Smooth muscle cell of trachea (primary cell): ENCODE measurements at places on chromosomes 5 and 9. TPM values are rescaled to one million over a fixed set of nuclear protein-coding genes. Genes with fewer than 3 reads are reported as not detected.

PSMB7 gene
- 149 and 265 TPM in 2 replicates for total RNA-seq

ADCY2 gene
- 0.15 and 0.66 TPM in 2 replicates for total RNA-seq

PRLR gene
- total RNA-seq = under 0.01 and 0.17 TPM in 2 replicates

SGCD gene
- total RNA-seq = 12.2 and 22.0 TPM in 2 replicates

TMEM171 gene
- total RNA-seq = 0.87 and 1.8 TPM in 2 replicates
